Karpas-422 (cell line): ENCODE measurements at places on chromosomes 1 and 21. TPM values are rescaled to one million over a fixed set of nuclear protein-coding genes. Genes with fewer than 3 reads are reported as not detected.

CLDN17 gene
- not detected in 2 replicates for total RNA-seq

SH3BGR gene
- 0.47 TPM in 1 of 2 replicates, not detected in the other for total RNA-seq

S100A2 gene
- not detected in 2 replicates for total RNA-seq

CR1L gene
- not detected in 2 replicates for total RNA-seq

TMEM269 gene
- not detected in 2 replicates for total RNA-seq

KLHDC7A gene
- not detected in 2 replicates for total RNA-seq

SPRR2F gene
- not detected in 2 replicates for total RNA-seq

SPRR2A gene
- not detected in 2 replicates for total RNA-seq

TMEM51 gene
- total RNA-seq, result not detected in 2 replicates

EFNA3 gene
- 12.2 and 15.7 TPM in 2 replicates for total RNA-seq

NBPF6 gene
- not detected in 2 replicates for total RNA-seq

CELF3 gene
- not detected in 2 replicates for total RNA-seq

- no peaks in the 10 kb centered on the region for H3K4me1 ChIP-seq
- H3K4me3 ChIP-seq, result no peak overlapping the region
- H3K27ac ChIP-seq, result no peak overlapping the region
- H3K27me3 ChIP-seq, result no peaks in the 10 kb centered on the region
- no peak for DNase-seq
- H3K36me3 ChIP-seq, result no peaks in the 10 kb centered on the region
Measured at GRCh38 chr1:158035014-158035413, 41.6 kb downstream of the KIRREL1 start.

DNA sequence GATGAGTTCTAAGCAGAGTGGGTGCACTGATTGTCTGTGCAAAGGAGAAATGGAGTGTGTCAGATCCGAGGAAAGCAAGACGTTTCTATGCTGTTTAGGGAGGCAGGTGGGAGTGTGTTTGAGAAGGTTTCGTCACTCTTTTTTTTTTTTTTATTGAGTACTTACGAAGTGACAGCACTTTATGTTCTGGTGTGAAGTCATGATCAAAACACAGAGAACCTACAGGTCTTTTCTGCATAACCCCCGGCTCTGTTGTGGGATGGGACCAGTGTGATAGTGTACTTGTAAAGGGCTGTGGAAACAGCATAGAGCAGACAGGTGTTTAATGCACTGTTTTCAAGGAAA is 26.7 kb downstream of the MIA3 start:
- peaks cover 27% of the 10 kb centered on the region for H3K4me1 ChIP-seq
- H3K27ac ChIP-seq, result peak overlapping the region; percentile 25; the same call in 1 of the 2 replicates
- H3K27me3 ChIP-seq, result no peaks in the 10 kb centered on the region
- DNase-seq, result peak; percentile 47
- peaks cover 26% of the 10 kb centered on the region; the same call in 1 of the 2 replicates for H3K36me3 ChIP-seq

GRCh38 chr1:119731060-119731459 is 19.3 kb downstream of the PHGDH start:
- H3K36me3 ChIP-seq, result no peaks in the 10 kb centered on the region
- no peaks in the 10 kb centered on the region for H3K4me1 ChIP-seq
- H3K27ac ChIP-seq, result no peak overlapping the region
- no peaks in the 10 kb centered on the region for H3K27me3 ChIP-seq
- no peak for DNase-seq
- no peak overlapping the region for H3K4me3 ChIP-seq

DNA sequence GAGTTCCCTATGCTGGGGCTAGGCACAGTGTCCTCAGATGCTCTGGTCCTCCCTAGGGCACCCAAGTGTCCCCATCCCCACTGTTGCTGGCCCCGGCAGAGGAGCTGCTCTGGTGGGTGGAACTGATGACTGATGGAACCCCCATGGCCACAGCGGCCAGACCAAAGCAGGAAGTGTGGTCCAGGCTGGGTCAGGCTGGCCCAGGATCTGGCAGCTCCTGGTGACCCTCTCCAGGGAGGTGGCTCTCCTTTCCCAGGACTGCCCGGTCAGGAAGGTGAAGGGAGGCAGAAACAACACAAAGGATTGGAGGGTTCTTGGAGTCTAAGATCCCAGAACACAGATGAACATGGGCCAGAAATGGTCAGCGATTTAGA is 1.1 kb downstream of the NKAIN1 start:
- no peaks in the 10 kb centered on the region for H3K27me3 ChIP-seq
- no peak overlapping the region for H3K4me3 ChIP-seq
- peaks cover 4% of the 10 kb centered on the region for H3K4me1 ChIP-seq

GRCh38 chr1:203504400-203505250 is 10.7 kb downstream of the OPTC start:
- no peaks in the 10 kb centered on the region for H3K4me1 ChIP-seq
- H3K27me3 ChIP-seq, result no peaks in the 10 kb centered on the region
- H3K27ac ChIP-seq, result no peak overlapping the region

DNA sequence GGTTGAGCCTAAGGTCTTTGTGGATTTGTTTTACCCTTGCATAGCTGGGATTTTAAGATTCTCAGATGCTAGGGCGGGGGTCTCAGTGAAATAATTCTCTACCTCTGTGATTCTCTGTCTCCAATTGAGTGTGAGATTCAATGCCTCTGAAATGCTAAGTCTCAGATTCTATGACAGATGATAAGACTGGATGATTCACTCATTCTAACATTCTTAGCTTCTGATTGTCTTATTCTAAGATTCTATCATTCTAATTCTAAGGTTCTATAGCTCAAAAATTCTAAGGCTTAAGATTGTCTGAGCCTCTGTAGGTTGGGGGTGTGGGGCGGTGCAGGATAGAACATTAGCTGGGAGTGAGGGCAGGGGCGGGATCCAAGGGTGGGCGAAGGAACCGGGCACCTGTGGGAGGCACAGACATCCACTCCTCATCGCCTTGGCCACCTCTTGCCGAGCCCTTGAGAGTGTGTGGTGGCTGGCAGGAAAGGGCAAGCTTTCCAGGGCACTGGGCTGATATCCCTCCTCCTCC is 29.5 kb downstream of the ADGRB2 start:
- no peaks in the 10 kb centered on the region for H3K27me3 ChIP-seq
- no peak overlapping the region for H3K4me3 ChIP-seq
- DNase-seq, result no peak
- H3K4me1 ChIP-seq, result peaks cover 7% of the 10 kb centered on the region
- H3K36me3 ChIP-seq, result no peaks in the 10 kb centered on the region; the same call in 1 of the 2 replicates

DNA sequence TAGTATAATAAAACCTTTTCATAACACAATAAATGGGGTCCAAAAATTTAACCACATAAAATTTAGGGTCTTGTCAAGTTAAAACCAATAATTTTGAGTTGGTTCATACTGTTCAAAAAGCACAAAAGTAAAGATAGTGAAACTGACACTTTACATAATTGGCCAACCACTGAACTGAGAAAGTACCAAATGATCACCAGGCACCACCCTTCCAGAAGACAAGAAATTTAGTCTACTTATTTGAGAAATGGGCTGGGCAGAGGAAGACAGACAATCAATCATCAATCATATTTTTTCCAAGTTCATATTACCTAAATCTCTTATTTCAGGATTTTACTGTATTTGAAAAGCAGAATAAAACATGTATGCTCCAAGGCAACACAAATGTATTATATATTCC is 6.5 kb upstream of the GOLPH3L start:
- H3K27me3 ChIP-seq, result no peaks in the 10 kb centered on the region
- no peak overlapping the region for H3K4me3 ChIP-seq
- no peak for DNase-seq
- no peak overlapping the region for H3K27ac ChIP-seq

DNA sequence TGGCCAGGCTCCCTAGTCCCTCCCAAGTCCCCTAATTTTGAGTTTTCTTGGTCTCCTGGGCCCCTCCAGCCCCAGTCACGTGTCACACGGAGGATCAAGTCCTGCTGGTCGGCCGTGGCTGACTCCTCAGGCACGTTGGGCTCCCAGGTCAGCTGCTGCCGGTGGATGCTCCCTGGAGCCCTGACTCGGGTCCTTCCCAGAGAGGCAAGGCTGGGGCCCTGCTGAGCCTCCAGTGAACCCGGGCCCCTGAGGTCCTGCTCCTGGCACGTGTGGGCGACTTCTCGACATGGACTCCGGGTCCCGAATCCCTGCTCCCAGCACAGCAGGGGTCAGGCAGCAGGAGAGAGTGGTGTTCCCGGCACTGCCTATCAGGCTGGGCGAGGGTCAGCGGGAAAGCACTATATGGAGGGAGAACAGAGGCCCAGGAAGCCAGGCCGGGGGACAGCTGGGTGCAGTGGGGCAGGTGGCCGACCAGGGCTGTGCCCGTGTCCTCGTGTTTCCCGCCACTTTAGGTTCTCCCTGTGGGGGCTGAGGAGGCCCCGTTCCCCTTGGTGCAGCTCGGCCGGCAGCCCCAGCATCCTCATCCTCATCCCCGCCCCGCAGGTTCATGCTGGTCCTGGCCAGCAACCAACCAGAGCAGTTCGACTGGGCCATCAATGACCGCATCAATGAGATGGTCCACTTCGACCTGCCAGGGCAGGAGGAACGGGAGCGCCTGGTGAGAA is 13.2 kb downstream of the TMEM240 start:
- peaks cover 21% of the 10 kb centered on the region for H3K36me3 ChIP-seq
- no peaks in the 10 kb centered on the region for H3K4me1 ChIP-seq
- H3K4me3 ChIP-seq, result no peak overlapping the region
- H3K27ac ChIP-seq, result no peak overlapping the region
- DNase-seq, result no peak

DNA sequence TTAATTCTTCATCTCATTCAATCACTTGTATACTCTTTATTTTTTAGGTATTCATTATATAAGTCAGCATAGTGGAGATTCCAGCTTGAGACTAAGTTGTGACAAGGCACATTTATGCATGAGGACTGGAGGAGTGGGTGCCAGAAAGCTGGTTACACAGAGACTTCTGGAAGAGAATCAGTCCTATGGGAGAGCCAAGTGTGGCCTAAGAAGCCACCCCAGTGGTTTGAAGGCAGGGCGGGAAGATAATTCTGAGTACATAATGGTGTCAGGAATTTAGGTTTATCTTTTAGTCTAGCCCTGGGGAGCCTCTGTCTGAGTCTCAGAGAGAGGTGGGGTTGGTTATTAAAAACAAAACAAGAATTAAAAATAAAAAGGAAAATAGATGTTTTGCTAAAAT is 83.0 kb downstream of the SPAG17 start:
- no peak for DNase-seq
- H3K36me3 ChIP-seq, result no peaks in the 10 kb centered on the region
- H3K27me3 ChIP-seq, result peaks cover 2% of the 10 kb centered on the region
- no peak overlapping the region for H3K4me3 ChIP-seq
- no peak overlapping the region for H3K27ac ChIP-seq

- no peak overlapping the region for H3K27ac ChIP-seq
- H3K27me3 ChIP-seq, result no peaks in the 10 kb centered on the region
- H3K36me3 ChIP-seq, result no peaks in the 10 kb centered on the region
- H3K4me1 ChIP-seq, result no peaks in the 10 kb centered on the region
Measured at GRCh38 chr1:90711696-90712095, 5.4 kb downstream of the BARHL2 start.

- no peak overlapping the region for H3K27ac ChIP-seq
- H3K36me3 ChIP-seq, result no peaks in the 10 kb centered on the region
- H3K4me3 ChIP-seq, result no peak overlapping the region
- H3K4me1 ChIP-seq, result no peaks in the 10 kb centered on the region
- no peaks in the 10 kb centered on the region for H3K27me3 ChIP-seq
- no peak for DNase-seq
Measured at GRCh38 chr1:81780705-81781454, 19.9 kb upstream of the ADGRL2 start.

GRCh38 chr1:21956720-21957552 is 19.8 kb upstream of the HSPG2 start:
- no peaks in the 10 kb centered on the region for H3K4me1 ChIP-seq
- DNase-seq, result no peak
- H3K27ac ChIP-seq, result no peak overlapping the region
- H3K4me3 ChIP-seq, result no peak overlapping the region
- no peaks in the 10 kb centered on the region for H3K27me3 ChIP-seq
- no peaks in the 10 kb centered on the region for H3K36me3 ChIP-seq

- no peaks in the 10 kb centered on the region; the same call in 1 of the 2 replicates for H3K36me3 ChIP-seq
- no peaks in the 10 kb centered on the region for H3K27me3 ChIP-seq
- no peak overlapping the region for H3K4me3 ChIP-seq
- peaks cover 5% of the 10 kb centered on the region; the same call in 1 of the 2 replicates for H3K4me1 ChIP-seq
- DNase-seq, result no peak
Measured at GRCh38 chr1:172394141-172394751, 26.2 kb upstream of the C1orf105 start.

DNA sequence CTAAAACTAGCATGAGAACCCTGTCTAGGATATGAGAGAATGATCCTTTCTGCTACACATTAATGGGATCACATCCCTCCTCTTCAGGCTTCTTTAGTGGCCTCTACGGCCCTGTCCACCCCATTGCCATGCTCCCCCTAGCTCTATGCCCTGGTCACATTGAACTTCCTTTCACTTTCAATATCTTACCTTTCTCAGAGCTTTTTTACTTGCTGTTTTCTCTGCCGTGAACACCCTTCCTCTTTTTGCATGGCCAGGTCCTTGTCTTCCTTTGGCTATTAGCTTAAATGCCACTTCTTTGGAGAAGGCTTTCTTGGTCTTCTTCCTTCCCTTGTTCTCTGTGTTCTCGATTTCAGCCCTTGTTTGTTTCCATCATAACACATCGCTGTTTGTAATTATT is 97.4 kb downstream of the GIPC2 start:
- H3K27ac ChIP-seq, result no peak overlapping the region
- no peaks in the 10 kb centered on the region for H3K27me3 ChIP-seq
- no peak overlapping the region for H3K4me3 ChIP-seq
- DNase-seq, result no peak
- H3K4me1 ChIP-seq, result no peaks in the 10 kb centered on the region
- no peaks in the 10 kb centered on the region for H3K36me3 ChIP-seq

DNA sequence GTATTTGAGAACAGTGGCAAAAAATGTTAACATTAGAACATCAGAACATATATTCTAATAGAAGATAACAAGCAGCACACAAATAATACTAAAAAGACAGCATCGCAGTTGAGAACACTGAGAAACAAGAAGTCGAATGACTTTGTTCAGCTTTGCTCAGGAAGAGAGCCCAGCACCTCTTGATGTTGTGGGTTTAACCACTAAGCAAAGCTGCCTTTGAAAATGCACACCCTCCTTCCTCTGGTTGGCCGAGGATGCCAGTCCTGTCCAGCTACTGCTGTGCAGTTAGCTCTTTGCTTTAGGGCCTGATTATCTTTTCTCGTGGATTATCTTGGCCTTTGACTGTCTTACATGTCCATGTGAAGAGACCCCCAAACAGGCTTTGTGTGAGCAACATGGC is 60.5 kb downstream of the SPATA46 start:
- H3K27ac ChIP-seq, result no peak overlapping the region
- H3K4me1 ChIP-seq, result no peaks in the 10 kb centered on the region
- no peaks in the 10 kb centered on the region for H3K36me3 ChIP-seq
- H3K4me3 ChIP-seq, result no peak overlapping the region
- no peaks in the 10 kb centered on the region; the same call in 1 of the 2 replicates for H3K27me3 ChIP-seq

DNA sequence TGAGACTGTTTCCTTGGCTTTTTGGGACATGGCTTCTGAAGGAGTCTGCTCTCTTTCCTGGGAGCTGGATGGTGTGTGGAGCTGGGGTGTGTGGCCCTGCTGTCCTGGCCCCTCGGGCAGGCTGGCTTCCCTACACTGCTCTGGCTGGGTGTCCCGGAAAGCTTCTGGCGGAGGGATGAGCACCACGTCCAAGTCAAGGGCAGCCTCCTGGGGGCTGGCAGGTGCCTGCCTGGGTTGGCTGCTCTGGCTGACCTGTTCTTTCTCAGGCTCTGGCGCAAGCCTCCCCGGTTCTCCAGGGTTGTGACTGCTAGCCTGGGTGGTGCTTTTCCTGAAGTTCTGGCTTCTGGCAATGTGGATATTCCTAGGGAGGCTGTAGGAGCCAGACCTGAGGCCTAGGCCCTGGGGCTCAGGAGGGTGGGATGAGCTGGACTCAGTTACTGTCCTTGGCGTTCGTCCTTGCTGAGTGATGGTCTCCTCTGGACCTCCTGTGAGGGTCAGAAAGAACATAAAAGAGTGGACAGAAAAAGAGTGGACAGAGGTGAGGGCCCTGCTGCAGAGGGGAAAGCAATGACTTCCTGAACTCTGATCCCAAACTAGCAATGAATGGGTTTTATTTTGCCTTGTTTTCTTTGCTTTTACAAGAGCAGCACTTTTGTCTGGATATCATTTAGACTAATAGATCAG is 9.4 kb downstream of the C1orf116 start:
- H3K36me3 ChIP-seq, result no peaks in the 10 kb centered on the region
- no peaks in the 10 kb centered on the region for H3K4me1 ChIP-seq
- no peak overlapping the region for H3K4me3 ChIP-seq
- no peak for DNase-seq
- no peaks in the 10 kb centered on the region for H3K27me3 ChIP-seq
- no peak overlapping the region for H3K27ac ChIP-seq
